ENCODE measurements at places on chromosomes 6 and 20.

DNA sequence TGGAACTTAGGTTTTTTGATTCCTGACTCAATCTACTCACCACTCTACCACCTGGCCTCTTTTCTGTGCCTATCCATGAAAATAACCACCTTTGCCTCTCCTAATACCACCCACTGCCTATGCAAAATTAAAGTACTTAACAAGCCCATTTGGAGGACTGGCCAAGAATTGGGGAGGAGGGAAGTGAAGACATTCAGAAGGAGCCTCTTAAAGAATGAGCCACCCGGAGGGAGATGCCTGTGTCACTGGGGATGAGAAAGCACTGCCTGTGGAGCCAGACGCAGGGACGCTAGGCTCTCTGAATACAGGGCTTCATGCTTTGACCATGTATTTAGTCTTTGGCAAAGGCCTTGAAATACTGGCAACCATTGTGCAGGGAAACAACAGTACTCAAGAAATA is 40.0 kb upstream of the MRPS10 start:
- DNase-seq, result no peak

GRCh38 chr6:18122128-18123093 is at the start of gene NHLRC1:
Gene NHLRC1, minus strand, starts transcription at chr6:18122677. Its CDS starts 71 bp downstream, at chr6:18122606.
- DNase-seq, result peak; percentile 79

DNA sequence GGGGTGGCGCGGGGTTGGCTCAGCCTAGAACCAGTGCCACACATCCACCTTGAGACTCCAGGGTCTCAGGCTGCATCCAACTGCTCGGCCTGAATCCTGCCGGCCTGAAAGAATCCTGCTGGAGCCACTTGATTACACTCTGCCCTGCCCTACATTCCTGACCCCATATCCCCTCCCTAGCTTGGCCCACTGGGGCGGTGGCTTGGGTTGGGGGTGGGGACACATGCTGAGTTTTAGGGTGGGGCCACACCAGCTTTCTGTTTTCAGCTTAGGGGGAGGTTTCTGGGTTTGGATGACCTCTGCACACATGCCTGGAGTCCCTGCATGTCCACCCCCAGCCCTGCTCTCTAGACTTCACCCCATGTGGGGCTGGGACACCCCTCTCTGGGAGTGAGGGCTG is 6.8 kb downstream of the ITPR3 start:
- no peak for DNase-seq

GRCh38 chr6:113530769-113531168 is 326.4 kb upstream of the MARCKS start:
- DNase-seq, result no peak

- peak; percentile 45 for DNase-seq
Measured at GRCh38 chr6:138161338-138162110, at the start of gene ARFGEF3. Gene ARFGEF3, plus strand, starts transcription at chr6:138161939. Its CDS starts 148 bp downstream, at chr6:138162087.

DNA sequence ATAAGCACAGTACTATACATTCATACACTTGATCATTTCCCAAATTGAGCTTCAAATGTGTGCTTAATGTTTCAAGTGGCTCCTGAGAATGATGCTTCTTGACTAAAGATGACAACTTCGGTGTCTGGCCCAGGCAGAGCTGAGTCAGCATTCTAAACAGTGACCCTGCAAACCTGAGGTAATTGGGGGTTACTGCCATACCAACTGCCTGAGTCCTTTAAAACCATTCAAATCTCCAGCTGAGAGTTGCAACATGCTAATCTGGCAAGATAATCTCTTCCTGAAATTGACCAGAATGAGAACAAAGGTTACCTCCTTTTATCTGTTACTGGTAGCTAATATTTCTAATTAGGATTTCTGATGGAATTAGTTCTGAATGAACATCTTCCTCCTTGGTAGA is 8.2 kb downstream of the BACH2 start:
- no peak for DNase-seq

DNA sequence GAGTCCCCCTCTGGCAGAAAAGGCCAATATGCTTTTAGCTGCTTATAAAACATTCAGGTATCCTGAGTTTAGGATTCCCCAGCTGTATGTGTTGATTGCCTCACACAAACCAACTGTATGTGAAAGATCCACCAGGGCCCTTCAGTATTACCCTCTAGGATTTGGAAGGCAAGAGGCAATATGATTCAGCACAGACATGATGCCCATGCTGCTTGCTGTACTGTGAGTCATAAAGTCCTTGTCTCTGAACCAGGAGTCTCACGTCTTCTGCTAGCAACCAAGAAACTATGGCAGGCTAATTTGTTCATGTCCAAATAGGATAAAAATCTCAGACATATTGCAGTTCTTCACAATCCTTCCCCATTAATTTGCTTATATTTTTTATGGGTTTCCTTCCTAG is 789.2 kb upstream of the SLC35B3 start:
- DNase-seq, result no peak

- no peak for DNase-seq
Measured at GRCh38 chr20:62128502-62128901, 6.2 kb downstream of the LSM14B start.

- peak; percentile 17 for DNase-seq
Measured at GRCh38 chr6:161038229-161039031, 46.9 kb downstream of the MAP3K4 start.

DNA sequence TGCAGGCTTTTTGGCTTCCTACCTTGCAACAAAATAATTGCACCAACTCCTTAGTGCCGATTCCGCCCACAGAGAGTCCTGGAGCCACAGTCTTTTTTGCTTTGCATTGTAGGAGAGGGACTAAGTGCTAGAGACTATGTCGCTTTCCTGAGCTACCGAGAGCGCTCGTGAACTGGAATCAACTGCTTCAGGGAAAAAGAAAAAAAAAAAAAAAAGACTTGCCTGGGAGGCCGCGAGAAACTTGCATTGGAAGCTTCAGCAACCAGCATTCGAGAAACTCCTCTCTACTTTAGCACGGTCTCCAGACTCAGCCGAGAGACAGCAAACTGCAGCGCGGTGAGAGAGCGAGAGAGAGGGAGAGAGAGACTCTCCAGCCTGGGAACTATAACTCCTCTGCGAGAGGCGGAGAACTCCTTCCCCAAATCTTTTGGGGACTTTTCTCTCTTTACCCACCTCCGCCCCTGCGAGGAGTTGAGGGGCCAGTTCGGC is 420 bp downstream of the SOX4 start:
- DNase-seq, result no peak

- DNase-seq, result no peak
Measured at GRCh38 chr6:103011605-103012004, 1618.1 kb downstream of the GRIK2 start.

- no peak for DNase-seq
Measured at GRCh38 chr20:8097307-8097706, 34.8 kb upstream of the PLCB1 start.

DNA sequence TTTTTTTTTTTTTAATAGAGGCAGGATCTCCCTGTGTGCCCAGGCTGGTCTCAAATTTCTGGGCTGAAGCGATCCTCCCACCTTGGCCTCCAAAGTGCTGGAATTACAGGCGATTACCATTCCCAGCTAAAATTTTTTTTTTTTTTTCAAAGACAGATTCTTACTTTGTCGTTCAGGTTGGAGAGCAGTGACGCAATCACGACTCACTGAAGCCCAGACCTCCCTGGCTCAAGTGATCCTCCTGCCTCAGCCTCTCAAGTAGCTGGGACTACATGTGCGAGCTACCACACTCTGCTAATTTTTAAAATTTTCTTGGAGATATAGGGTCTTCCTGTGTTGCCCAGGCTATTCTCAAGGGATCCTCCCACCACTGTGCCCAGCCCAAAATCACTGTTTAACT is 58.0 kb upstream of the MYO6 start:
- DNase-seq, result no peak

DNA sequence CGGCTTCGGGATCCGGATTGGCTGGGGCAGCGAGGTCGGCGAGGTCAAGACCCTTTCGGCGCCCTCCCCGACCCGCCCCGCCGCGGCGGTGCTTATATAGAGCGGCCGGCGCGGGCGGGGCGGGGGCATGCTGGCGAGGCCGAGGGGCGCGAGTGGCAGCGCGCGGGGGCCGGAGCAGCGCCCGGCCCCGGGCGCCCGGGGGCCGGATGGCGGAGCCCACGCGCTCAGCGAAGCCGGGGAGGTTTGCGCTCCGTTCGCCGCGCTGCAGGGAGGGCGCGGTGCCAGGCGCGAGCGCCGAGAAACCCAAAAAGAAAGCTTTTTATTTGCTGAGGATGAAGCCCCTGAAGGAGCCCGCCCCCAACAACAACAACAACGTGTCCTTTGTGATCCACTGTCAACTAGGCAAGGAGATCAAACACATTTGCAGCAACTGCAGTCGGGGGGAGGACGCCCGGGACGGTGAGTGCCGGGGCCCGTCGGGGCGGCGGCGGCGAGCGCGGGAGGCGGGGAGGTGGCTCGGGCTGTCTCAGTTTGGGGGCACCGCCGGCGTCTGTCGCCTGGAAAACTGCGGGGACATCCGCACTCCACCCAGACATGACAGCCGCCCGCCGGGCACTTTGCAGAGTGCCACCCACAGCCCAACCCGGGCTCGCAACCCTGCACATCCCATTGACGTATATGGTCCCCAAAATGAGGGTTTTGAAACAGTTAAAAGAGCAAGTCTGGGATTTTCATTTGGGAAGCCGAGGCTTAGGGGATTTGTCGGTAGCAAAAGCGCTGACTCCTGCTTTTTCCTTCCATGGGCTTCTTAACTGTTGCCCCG is 297.3 kb downstream of the PHACTR1 start:
- no peak for DNase-seq

DNA sequence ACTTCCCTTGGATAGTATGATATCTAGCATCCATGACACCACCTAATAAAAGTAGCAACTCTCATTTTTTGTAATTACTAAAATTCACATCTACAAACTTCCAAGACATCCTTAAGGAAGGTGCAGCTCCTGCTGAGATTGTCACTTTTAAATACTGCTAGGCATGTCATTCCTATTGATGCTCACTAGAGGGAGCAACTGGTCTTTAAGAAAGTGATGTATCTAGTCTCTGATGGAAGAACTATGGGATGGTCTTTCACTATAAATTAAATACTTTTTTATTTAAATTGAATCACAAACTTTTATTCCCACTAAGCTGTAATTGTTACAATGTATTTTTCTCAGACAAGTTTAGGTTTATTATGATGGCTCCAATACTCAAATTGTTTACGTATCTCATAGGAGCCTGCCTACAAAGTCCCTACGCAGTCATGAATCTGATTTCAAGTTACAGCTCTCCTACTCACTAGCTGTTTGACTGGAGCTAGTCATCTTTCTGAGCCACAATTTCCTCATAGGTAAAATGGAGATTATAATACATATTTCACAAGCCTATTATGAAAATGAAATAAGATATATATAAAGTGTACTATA is 8.1 kb upstream of the TSPYL1 start:
- no peak for DNase-seq

DNA sequence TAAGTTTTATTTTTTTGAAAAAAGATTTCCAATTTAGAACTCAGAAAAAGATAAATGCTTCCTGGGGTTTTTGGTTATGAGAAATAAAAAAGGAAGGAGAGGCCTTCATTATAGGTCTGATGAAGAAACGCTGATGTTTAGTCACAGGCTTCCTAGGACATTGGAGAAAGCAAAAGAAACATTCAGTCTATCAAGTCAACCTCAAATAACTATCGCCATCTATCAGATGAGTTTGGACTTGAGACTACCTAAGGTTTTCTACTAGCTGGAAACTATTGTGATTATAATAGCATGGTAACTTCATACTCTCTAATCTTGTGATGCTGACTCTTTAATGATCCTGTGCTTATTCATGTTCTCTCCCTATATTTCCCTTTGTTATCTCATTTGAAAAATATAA is 171.3 kb downstream of the TPBG start:
- DNase-seq, result no peak

- no peak for DNase-seq
Measured at GRCh38 chr6:124683507-124683906, 278.7 kb upstream of the RNF217 start.

GRCh38 chr6:3791526-3792203 is 40.2 kb upstream of the PXDC1 start:
- DNase-seq, result no peak

- no peak for DNase-seq
Measured at GRCh38 chr6:69696273-69696672, 100.5 kb downstream of the LMBRD1 start.

GRCh38 chr6:47034926-47035325 is 7.2 kb downstream of the ADGRF1 start:
- no peak for DNase-seq

GRCh38 chr20:24863356-24863755 is 85.7 kb upstream of the CST7 start:
- no peak for DNase-seq

GRCh38 chr6:8085053-8085511 is 17.3 kb downstream of the EEF1E1 start:
- no peak for DNase-seq

- no peak for DNase-seq
Measured at GRCh38 chr6:81308577-81309279, 443.8 kb downstream of the TENT5A start.

GRCh38 chr6:28981431-28981832 is 23.7 kb downstream of the ZNF311 start:
- peak; percentile 88 for DNase-seq

DNA sequence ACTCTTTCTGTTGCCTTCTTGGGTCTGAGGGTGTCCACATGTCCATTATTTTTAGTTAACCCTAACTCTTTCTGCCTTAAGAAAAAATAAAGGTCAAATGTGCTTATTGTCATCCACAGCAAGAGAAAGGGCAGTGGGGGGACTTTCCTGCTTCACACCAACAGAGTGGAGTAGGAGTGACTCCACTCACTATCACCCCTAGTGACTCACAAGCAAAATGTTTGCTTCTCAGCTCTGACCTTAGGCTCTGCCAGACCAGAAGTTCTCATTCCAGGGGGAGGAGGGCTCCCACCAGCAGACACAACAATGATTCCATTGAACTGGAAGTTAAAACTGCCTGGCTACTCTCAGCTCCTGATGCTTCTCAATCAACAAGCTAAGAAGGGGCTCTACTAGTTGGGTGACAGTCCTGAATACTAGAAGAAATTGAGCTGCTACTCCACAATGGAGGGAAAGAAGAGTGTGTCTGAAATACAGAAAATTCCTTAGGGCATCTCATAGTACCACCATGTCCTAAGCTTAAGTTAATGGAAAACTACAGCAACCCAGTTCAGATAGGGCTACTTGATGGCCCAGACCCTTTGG is 83.9 kb upstream of the AFDN start:
- DNase-seq, result no peak

DNA sequence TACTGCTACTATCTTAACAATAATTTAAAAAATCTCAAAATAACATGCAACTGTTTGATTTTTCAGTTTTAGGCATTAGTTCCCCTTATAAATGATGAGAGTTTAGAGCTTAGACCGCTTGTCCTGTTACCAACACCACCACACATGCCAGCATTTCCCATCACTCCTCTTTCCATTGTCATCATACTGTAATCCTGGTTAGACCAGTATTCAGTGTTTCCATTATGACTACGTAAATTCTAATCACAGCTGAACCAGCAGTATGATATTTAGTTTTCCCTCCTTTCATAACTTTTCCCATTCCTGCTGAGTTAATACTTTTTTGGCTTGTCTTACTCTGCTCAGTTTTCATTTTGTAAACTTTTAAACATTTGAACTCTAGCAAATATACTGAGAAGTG is 12.2 kb upstream of the TBC1D20 start:
- no peak for DNase-seq

GRCh38 chr6:17491416-17492142 is 98.2 kb downstream of the CAP2 start:
- DNase-seq, result no peak
